IPS DF 19.7 (cell line): ENCODE measurements at places on chromosomes 5 and 9.

DNA sequence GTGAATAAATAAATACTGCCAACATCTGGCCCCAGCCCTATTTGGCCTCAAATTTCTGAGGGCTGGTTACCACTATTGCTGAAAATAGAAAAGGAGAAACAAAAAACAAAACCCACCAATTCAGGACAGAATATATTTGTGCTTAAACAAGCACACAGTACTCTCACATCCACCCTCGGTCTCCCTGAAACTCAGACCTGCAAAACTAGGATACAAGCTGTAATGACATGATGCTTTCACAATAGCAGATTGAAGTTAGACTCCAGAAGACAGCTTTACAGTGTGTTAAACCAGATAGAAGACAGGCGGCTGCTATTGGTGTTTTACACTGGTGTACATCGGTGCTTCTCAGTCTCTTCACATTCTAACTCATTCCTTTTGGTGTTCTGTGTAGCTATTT lies 214.9 kb upstream of the DMRT1 start:
- DNase-seq: no peak

DNA sequence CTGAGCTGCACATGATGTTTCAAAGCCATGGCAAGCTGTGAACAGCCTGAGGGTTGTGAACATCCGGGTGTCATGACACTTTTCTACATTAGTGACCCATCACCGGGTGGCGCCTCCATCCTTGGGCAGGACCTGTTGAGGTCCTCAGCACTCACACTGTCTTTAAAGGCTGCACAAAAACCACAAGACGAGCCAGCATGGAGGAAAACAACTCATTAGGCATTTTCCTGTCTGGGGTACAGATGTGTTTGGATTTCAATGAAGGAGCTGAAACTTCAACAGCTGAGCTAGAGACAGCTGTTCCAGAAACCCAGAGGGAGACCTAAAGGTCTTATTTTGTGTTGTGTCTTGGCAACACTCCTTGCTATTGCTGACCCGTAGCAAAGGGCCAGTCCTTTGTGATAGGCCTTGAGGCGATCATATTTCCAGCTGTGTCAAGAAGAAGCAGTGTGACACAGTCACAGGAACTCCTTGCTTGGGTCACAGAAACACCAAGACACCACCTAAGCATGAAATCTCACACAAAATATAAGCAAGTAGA lies 151.8 kb upstream of the VLDLR start:
- DNase-seq: no peak

GRCh38 chr9:21965401-21965951 lies 28.7 kb downstream of the CDKN2A start:
- DNase-seq: no peak

DNA sequence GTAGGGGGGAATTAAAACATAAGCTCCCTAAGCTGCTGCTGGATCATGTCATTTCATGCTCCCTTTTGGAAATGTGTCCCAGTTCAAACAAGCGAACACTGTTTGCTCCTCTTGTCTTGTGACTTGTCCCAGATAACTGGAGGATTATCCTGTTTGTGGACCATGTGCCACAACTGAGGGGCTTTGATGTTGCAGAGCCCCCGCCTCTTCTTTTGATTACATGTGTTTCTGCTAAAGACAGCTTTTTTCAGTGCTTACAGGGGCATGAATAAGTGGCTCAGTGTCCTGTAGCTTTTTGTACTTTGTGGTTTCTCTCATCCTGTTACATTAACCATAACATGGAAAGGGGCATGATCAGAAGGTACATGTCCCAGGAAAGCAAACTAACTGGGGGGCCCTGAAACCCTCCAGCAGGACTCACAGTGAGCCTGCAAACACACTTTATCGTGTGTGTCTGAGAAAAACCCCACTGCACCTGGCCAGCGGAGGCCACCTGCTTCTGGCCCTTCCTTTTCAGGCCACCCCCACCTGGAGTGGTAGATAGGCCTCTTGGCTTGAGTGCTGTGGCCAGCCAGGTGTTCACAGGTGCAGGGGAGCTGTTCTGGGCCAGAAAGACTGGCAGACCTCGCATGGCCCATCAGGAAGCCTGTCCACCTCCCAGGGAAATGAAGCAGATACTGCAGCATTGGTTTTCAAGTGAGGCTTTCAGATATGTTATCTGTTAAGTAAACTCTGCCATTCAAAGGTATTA lies 285.6 kb downstream of the FANCC start:
- no peak for DNase-seq

DNA sequence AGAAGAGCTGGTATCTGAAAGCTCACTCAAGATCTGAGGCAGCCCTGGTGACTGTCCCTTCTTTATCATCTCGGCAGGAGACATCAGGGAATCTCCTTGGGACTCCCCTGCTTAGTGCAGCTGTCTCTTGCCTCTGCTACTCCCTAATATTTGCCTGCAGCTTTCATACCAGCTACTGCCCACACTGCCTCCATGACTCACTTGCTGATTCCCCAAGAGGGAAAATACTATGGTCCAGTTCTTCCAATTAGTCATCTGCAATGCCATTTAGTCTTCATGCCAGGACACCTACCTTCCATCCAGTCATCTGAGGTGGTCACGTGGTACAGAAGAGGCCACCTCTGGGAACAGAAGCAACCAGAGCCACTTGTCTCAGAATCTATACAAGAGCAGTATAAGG lies 270.8 kb downstream of the NTRK2 start:
- no peak for DNase-seq

GRCh38 chr9:135797507-135798262 lies 95.7 kb downstream of the KCNT1 start:
- DNase-seq: no peak

- no peak for DNase-seq
Observed at GRCh38 chr9:137664676-137665075, 45.9 kb downstream of the EHMT1 start.

DNA sequence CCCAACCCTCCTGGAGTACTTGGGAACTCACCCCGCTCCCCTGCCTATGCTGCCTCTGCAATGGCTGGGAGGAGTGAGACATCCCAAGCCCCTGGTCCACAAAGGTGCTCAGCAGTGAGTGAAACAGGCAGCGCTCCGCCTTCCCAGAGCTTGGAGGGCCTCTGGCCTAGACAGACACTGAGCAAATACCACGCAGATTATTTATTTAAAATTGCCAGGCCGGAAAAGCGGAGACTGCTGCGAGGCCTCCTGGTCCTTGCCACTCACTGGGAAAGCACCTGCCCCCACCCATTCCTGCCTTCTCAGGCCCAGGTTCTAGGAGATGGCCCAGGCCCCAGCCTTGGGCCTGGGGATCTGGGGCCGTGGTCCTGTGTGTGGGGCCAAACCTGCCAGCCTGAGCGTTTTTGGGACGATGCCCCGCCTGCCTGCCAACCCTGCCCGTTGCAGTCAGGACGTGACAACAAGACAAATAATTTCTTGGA lies 17.4 kb downstream of the FGF18 start:
- DNase-seq: no peak

GRCh38 chr9:21015995-21016394 lies 15.4 kb downstream of the HACD4 start:
- DNase-seq: no peak

- DNase-seq: no peak
Observed at GRCh38 chr9:87245271-87245670, 252.4 kb upstream of the DAPK1 start.

- no peak for DNase-seq
Observed at GRCh38 chr9:86061972-86062739, 37.2 kb downstream of the GOLM1 start.

GRCh38 chr5:5343568-5343967 lies 78.9 kb upstream of the ICE1 start:
- DNase-seq: no peak
